Activated CD4-positive, CD25-positive, alpha-beta regulatory T cell treated with anti-CD3 and anti-CD28 coated beads, Interleukin-2, amount 50 U/mL, for 72 hours (primary cell): ENCODE measurements at places on chromosomes 1 and 21.

- no peak for DNase-seq
Measured at GRCh38 chr1:74470936-74471335, 41.5 kb downstream of the LRRC53 start.

- no peak for DNase-seq
Measured at GRCh38 chr1:2204415-2205190, 10.0 kb upstream of the FAAP20 start.

GRCh38 chr1:171460018-171460620 is 25.2 kb upstream of the PRRC2C start:
- DNase-seq = no peak

DNA sequence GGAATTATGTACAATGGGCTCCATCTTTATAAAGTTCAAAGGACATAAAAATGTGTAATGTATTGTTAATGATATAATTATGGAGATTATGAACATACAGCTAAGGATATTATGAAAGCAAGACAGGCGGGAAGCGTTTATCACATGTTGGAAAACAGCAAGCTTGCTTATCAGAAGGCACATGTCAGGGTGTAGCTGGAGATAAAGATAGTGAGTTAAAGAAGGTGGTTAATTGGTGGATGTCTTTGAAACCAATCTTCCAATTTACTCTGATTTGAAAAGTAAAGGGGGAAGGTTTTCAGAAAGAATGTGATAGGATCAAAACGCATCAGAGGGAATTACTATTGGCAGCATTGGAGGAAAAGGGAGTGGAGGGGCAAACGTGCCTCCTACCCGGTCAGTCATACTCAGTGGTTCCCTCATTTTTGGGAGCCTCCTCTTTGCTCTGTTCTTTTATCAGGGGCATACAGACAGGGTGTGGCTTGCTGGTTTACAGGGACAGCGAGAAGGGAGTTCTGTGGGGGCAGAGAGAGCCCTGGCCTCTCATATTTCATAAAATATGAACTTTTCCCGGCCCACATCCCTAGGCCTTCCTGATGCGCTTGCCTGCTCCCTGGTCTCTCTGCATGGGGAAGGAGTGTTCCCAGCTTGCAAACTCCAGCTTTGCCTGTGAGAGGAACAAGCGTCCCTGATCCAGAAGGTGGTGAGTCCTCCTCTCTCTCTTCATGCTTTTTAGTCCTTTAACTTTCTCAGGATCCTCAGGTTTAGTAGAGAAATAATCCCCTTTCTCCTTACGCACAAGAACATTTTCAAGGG is 8.0 kb upstream of the SVBP start:
- DNase-seq = no peak

GRCh38 chr21:45518742-45519141 is 23.5 kb downstream of the SLC19A1 start:
- no peak for DNase-seq

- no peak for DNase-seq
Measured at GRCh38 chr21:41152147-41152546, 15.8 kb upstream of the BACE2 start.

DNA sequence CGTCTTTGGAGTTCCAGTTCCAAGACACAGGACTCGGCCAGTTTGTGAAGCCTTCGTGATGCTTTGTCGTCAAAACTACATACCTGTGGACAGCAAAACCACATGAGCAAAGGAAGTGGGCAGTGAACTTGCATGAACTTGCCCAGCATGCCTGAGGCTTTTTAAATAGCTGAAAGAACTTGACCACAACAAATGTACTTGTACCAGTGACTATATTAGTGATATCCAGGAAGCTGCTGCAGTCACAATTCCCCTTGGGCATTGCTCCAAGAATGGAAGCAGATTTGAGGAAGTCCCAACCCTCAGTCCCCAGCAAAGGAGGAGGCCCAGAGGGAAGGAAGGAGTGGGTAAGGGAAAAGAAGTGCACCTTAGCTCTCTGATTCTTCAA is 2.6 kb downstream of the FUCA1 start:
- no peak for DNase-seq

GRCh38 chr1:78277253-78277652 is 213.5 kb upstream of the PTGFR start:
- DNase-seq = no peak

DNA sequence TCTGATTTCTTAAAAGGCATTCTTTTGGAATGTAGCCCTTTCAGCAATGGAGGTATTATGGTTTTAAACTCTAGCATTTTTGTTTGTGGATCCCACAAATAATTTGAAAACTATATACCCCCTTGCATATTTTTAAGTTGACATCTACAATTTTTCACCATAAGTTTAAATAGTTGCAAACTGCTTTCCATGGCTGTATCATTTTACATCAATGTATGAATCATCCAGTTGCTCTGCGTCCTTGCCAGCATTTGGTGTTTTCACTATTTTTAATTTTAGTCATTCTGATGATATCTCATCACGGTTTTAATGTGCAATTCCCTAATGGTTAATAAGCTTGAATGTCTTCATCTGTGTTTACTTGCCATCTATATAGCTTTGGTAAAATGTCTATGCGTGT is 20.7 kb downstream of the DIPK1A start:
- DNase-seq = no peak

- no peak for DNase-seq
Measured at GRCh38 chr21:38380481-38381137, 117.7 kb downstream of the ERG start.

- DNase-seq = no peak
Measured at GRCh38 chr1:51327386-51327785, 3.0 kb downstream of the TTC39A start.

GRCh38 chr1:15231714-15232201 is 15.3 kb upstream of the FHAD1 start:
- no peak for DNase-seq

GRCh38 chr1:229557913-229558414 is 543 bp downstream of the ABCB10 start:
- DNase-seq = peak; percentile 56

DNA sequence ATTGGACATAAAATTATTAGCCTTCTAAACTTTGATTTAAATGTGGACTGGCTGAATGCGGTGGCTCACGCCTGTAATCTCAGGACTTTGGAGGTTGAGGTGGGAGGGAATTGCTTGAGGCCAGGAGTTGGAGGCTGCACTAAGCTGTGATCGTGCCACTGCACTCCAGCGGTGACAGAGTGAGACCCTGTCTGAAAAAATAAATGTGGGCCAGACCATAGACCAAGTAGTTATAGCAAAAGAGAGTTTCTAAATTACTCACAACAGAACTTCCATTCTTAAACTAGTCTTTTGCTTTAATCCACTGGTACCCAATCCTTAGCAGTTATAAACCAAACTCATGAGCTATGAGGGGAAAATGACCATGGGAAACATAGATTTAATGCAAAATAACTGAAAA is 35.2 kb downstream of the RAP1A start:
- no peak for DNase-seq

DNA sequence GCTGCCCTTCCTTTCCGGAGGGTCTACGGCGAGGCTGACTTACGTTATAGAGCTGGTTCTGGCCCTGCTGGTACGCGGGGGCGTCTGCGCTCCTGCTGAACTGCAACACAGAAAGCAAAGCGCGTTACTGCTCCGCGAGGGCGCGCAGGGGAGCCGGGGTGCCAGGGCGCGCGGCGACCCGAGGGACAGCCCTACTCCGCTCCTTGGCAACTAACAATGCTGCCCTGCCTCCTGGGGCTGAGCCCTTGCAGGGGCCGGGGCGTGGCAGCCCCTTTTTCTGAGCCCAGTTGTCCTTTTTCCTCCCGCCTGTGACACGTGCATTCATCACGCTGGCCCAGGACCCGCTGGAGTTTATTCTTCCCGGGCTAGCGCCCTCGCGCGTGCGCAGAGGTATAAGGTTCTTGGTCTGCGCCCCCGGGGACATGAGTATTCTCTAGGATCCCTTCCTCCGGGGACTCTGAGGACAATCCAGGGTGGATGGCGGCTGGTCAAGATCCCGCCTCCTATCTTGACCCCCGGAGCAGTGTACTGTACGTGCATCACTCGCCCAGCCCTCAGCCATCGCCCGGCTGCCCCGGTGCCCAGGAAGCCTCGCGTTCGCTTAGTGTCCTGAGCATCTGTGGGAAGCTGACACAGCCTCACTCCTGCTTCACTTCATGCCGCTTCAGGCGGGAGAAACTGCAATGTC is 78.9 kb downstream of the CD247 start:
- no peak for DNase-seq

DNA sequence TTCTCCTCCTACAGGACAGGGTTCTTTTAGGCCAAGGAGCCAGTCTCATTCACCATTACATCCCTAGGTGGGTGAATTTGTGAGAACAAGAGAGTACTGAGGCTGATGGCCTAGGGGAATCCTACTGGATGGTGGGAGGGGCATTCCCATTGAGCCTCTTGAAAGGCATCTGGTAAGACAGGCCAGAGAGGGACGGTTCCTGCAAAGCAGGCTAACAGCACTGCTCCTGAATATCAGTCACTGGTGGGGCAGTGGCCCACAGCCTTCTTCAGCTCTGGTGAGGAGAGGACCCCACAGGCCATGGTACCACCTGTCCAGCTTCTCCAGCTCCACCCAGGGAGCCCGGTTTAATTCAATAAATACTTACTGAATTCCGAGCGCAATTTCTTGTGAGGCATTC is 125.9 kb upstream of the EDN2 start:
- no peak for DNase-seq

- DNase-seq = no peak
Measured at GRCh38 chr1:207959141-207959825, 48.4 kb upstream of the CD34 start.

DNA sequence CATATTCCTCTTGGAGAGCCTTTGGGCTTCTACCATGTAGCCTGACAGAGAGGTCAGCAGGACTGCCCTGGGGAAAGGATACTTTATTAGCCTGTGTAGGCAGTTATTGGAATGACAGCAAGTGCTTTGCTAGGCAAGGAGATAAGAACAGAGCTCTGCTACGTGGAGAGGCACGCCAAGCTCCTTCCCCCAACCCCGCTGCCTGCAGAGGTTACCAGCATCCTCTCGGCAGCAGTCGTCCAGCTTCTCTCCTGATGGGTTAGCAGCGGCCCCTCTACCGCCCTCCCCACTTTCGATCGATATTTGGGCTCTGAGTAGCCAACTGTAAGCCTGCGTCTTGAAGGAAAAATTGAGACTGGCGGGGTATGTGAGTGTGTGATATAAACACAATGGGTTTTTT is 122.3 kb downstream of the DHRS3 start:
- DNase-seq = no peak

DNA sequence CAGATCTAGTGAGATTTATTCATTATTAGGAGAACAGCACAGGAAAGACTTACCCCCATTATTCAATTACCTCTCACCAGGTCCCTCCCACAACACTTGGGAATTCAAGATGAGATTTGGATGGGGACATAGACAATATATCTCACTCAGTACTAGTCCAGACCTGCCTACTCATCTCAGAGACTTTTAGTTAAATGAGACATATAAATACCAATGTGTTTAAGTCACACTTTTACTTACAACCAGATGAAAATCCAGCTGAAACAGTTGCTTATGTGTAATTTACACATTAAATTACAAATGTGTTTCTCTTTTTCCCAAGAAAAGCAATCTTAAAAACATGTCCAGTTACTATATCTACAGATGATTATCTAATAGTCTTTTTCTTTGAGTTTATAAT is 1145.6 kb downstream of the KCNT2 start:
- no peak for DNase-seq

DNA sequence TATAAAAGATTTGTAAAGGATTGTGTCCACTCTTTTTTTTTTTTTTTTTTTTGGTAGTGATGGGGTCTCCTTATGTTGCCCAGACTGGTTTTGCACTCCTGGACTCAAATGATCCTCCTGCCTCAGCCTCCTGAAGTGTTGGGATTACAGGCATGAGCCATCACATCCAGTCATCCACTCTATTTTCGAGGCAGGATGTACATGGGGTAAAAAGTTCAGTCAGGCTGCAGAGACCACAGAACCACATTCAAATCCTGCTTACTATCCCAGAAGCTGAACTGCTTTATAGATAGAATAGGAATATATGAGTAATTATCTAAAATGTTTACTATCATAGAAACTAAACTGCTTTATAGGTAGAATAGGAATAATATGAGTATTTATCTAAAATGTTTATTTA is 26.0 kb upstream of the KCNK2 start:
- no peak for DNase-seq

DNA sequence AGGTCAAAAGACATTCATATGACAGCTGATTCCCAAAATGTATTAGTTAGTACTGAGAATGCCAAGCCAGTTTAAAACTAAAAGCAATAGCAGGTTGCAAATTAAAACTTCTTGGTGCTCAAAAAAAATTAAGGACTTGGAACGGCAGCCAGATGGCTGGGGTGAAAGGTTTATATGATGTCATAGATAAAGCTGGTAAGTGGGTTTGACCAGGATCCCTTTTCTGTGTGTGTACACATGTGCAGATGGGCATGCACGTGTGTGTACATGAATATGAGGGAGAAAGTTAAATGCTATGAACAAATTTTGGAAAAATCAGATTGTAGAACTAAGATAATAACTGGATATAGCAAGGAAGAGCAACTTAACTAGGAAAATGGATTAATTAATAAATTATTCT is 39.1 kb upstream of the DPH5 start:
- DNase-seq = no peak

DNA sequence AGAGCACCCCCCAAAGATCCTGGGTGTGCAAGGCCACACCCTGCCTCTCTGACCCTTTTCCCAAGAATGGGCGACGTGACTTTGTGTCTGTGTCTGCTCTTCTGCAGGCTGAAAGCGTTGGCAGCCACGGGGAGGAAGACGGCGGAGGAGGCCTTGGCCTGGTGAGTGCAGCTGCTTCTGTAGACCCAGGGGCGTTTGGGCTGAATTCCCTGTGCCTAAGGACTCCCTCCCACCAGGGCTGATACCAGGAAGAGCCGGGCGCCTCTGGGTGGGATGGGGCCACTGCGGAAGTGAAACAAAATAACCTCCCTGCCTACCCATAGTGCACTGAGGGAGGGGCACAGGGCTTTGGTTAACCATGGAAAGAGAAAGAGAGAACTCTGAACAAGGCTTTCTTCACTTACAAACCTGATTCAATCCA is 2.5 kb downstream of the UBASH3A start:
- no peak for DNase-seq

DNA sequence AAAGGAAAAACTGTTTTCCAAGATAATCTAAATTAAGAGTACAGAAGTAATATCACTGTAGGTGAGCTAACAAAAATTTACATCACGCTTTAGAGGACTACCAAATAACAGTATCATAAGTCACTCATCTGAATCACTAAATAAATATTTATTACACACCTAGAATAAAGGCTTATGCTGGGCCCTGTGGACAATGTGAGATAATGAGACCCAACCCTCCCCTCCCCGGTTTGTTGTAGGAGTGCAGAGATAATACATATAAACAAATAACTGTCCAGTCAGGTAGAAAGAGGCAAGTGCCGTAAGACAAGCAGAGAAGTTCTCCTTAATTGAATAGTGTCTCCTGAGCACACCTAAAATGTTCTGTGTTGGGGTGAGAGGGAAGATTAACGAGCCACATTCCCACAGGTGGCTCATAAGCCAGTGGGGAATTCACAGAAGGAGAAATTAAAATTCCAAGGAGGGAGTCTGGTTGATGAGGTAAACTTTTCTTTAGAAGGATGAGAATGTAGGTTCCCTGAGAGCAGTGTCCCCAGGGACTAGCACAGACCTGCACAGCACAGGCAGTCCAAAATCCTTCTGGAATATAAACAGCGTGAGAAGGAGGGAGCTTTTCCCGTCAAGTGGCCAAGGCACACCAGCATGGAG is 241.4 kb downstream of the NFIA start:
- DNase-seq = no peak

GRCh38 chr1:15388201-15388880 is 21.3 kb upstream of the EFHD2 start:
- no peak for DNase-seq

- DNase-seq = no peak
Measured at GRCh38 chr1:172002725-172003345, 161.5 kb downstream of the DNM3 start.

- DNase-seq = no peak
Measured at GRCh38 chr21:28509031-28509430, 483.6 kb downstream of the LTN1 start.
